ENCODE measurements at places on chromosomes 7 and 10. TPM values are rescaled to one million over a fixed set of nuclear protein-coding genes. Genes with fewer than 3 reads are reported as not detected.

GRCh38 chr7:11336432-11336831 is 362.8 kb downstream of the PHF14 start:
- DNase-seq: no peak

GRCh38 chr7:140609646-140610045 is 31.0 kb downstream of the DENND2A start:
- DNase-seq: no peak

GRCh38 chr10:76463111-76463510 is 1031.7 kb downstream of the LRMDA start:
- no peak for DNase-seq

DNA sequence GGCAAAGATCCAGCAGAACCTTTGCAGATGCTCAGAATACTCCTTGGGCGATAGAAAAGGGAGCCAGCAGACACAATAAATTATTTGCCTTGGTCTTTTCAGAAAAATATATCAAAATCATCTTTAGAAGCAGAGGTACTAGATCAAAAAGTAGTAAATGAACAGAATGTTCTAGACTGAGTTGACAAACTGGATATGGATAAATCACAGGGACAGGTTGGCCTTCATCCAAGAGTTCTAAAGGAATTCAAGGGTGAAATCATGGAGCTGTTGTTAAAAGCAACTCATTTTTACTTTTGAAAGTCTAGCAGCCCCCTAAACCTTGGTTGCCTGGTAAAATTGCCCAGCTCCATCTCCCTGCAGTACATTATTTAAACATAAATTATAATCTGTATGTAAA is 99.1 kb downstream of the PLCE1 start:
- no peak for DNase-seq

Gene NAT16
- not detected for total RNA-seq

DNA sequence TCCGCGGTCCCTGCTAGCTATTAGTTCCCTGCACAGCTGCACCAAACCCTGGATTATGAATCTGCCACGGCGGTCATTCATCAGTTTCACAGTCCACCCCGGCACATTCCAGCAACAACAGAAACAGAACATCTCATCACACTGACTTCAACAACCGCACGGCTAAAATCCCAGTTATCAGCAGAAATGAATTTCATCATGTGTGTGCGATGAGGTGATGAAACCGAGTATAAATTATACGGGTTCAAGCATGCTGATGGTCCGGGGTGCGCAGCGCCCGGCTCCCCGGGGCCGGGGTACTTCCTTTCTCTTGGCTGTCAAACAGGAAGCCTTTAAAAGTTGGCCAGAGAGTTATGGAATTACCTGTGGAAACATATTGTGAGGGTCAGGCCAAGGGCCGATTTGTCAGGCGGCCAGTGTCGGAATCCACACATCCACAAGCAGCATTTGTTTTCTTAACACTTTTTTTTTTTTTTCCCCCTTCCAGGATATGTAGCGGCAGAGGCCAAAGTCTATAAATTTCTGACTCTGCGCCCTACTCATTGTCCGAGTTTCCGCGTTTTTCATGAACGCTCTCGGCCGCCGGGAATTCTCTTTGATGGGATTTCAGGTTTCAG is 420.9 kb upstream of the MGMT start:
- DNase-seq: no peak

DNA sequence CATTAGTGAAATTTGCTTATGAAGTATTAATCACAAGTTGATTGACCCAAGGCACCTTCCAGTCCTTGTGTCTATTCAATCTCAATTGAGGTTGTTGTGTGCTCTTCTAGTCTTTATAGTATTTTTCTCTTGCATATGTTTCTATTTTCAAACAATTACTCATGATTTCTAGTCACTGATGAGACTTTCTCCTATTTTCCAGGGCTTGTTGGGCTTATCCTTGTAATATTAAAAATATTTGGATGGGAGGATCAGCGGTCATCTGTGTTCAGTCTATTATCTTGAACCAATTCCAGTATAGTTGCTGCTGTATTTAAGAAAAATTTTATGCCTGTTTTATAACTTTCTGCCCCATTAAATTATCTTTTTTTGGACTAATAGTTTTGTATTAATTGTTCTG is 154.4 kb downstream of the PTEN start:
- no peak for DNase-seq
